T47D (cell line): ENCODE measurements at places on chromosomes 13 and 19.

GRCh38 chr19:7911508-7912143 lies 3.0 kb upstream of the TGFBR3L start:
- no peak for DNase-seq

DNA sequence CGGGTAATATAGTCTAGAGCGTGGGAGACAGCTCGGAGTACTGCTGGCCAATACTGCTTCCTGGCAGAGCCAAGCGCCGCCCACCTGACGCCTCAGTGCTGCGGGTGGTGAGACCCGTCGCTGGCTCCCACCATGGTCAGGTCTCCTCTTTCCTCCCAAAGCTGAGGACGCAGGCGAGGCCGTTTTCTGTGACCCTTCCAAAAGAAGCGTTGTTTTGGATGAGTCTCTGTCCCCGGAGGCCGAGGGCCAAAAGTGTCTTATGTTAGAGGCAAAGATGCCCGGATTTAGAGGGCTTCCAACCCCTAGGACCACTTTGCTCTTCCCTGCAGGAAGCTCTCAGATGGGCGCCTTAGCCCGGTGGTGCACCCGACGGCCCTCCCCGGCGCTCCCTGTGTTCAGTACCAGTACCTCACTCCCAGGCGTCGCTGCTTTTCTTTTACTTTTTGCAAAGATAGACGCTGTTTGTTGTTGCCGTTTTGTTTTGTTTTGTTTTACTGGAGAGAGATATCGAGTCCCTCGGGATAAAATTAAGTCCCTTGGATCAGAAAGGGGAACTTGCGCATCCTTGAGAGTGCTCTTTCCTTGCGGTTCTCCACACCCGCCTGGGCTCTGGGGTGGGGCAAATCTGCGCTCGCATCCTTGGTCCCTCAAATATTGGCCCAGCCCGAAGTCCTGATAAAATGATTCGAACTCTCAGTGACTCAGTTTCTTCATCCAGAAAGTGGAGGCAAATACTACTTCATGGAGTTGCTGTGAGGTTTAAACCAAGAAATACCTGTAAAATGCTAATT lies 7.0 kb downstream of the PDX1 start:
- no peak for DNase-seq

GRCh38 chr13:59970847-59971246 lies 192.9 kb downstream of the DIAPH3 start:
- no peak for DNase-seq

DNA sequence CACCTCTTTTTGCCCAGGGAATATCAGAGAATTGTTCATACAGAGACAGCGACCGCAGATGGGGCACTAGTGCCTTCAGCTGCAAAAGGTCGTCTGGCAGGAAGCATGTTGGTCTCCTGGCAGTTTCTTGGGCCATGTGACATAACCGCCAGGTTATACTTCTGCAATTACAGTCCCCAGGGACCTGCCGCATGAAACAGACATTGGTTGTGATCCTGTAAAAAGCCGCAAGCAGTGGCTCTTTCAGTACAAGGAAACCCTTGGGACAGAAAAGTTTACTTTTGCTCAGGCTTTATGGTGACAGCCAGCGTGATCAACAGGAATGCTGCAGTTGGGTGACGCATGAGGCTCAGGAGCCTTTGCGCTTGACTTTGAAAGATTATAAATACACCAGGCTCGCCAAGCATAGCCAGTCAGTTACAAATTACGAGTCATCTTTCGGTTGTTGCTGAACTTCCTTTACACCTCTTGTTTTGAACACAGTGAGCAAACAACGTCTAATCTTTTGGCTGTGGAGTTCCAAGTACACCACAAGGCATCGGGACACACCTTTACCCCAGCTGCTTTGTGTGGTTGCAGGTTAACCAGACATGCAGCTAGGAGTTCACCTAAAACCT lies 50.5 kb upstream of the UBE2L5 start:
- DNase-seq, result no peak

DNA sequence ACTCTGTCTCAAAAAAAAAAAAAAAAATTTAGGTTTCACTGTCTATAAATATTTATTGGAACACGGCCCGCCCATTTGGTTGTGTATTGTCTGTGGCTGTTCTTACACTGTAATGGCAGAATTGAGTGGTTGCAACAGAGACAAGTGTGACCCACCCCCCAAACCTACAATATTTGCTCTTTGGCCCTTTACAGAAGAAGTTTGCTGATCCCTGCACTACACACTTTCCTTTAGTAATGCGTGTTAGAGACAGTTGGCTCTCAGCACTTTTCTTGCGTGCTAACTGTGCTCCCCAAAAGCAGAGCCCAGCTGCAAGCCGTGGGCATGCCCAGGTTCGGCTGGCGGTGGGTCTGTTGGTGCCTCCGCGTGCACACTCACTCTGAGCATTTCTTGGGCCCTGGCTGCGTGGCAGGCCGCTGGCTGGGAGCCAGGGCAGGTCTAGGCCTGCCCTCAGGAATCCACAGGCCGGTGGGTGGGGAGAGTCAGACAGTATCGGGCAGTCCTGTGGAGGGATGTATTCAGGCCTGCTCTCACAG lies 72.6 kb downstream of the SIPA1L3 start:
- peak; percentile 87 for DNase-seq

DNA sequence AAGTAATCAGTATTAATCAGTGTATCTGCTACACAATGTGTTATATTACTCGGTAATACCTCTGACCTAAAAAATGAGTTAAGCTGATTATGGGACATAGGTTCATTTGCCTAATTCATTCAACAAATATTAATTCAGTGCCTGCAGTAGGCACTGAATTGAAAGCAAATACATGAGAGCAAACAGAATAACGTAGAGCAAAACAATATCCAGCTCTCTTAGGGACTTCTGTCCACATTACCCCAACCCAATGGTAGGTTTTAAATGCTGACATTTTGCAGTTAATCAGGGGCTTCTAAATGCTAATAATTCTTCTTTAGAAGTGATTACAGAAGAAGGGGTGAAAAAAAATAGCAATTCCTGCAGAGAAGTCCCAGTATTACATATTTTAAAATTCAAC lies 4.9 kb downstream of the RCBTB2 start:
- DNase-seq, result no peak

GRCh38 chr13:41273831-41274441 lies 10.6 kb upstream of the MTRF1 start:
- DNase-seq, result no peak

DNA sequence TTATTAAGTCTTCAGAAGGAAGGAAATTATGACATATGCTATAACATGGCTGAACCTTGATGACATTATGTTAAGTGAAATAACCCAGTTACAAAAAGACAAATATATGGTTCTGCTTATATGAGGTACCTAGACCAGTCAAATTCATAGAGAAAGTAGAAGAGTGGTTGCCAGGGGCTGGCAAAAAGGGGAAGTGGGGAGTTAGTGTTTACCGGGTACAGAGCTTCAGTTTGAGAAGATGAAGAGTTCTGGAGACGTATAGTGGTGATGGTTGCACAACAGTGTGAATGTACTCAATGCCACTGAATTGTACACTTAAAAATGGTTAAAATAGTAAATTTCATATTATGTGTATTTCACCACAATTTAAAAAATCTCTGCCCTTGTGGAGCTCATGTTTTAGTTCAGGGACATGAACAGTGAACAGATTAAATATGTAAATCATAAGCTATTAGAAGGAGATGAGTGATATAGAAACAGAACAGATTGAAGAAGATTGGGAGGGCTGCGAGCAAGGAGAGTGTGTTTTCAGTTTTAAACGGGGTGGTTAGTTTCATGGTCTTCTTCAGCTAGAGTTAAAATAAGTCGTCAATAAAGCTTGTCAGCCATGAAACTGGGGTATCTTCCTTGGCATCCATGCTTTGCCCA lies 355.2 kb downstream of the KCNRG start:
- DNase-seq, result no peak

- DNase-seq, result no peak
These were observed 151.0 kb downstream of the DPF1 start for GRCh38 chr19:38072776-38073750.

GRCh38 chr13:109802936-109803335 lies 16.6 kb upstream of the IRS2 start:
- DNase-seq, result no peak

GRCh38 chr19:1864480-1865171 lies 1.2 kb upstream of the KLF16 start:
- peak; percentile 72 for DNase-seq

GRCh38 chr13:105008604-105009003 lies 1526.9 kb downstream of the EFNB2 start:
- no peak for DNase-seq

GRCh38 chr19:44050740-44051649 lies 841 bp upstream of the ZNF223 start:
- DNase-seq, result no peak

- no peak for DNase-seq
These were observed 22.1 kb upstream of the GGACT start for GRCh38 chr13:100610391-100611347.

- no peak for DNase-seq
These were observed 23.8 kb upstream of the MEDAG start for GRCh38 chr13:30882026-30882850.

DNA sequence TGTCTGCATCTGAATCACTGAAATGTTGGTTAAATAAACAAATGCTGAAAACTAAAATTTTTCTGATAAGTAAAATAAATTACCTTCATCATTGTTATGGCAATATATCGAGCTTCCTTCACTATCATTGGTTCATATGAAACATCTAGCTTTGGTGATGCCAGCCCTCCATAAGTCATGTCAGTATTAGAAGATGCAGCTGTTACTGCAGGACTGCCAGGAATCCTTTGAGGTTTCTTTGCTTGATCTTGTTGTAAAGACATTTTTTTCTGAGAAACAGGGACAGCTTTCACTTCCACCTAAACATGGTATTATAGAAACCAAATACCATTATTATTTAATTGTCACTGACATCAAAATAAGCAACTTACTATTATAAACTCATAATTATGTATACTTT lies 123.7 kb upstream of the FBXL3 start:
- no peak for DNase-seq

DNA sequence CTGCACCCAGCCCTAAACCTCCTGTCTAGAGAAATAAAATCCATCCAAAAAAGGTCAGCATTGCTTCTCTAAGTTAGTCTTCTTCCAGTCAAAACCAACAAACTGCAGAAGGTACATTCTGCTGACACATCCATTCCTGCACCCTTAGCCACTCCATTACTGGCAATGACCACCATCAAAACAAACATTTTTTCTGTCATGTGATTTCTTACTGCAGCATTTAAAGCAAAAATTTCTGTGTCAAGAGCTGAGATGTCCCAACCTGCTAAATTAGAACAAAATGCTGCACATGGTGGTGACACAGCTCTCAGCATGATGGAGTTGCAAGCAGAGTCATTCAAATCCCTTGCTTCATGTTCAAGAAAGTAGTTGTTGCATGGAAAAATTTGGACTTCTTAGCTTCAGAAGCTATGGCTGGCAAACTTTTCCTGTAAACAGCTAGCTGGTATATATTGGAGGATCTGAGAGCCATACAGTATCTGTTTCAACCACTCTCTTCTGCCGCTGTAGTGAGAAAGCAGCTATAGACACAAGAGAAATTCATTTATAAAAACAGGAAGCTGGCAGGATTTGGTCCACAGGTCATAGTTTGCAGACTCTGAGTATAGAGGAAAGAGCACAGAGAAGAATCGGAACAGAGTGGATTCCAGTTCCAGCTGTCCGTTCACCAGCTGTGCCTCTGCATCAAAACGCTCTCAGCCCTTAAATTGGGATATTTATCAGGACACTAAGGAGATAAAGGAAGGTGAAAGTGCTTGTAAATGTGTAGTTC lies 17.4 kb downstream of the RUBCNL start:
- DNase-seq, result no peak

GRCh38 chr19:32038021-32038920 lies 307.1 kb upstream of the ZNF507 start:
- no peak for DNase-seq

DNA sequence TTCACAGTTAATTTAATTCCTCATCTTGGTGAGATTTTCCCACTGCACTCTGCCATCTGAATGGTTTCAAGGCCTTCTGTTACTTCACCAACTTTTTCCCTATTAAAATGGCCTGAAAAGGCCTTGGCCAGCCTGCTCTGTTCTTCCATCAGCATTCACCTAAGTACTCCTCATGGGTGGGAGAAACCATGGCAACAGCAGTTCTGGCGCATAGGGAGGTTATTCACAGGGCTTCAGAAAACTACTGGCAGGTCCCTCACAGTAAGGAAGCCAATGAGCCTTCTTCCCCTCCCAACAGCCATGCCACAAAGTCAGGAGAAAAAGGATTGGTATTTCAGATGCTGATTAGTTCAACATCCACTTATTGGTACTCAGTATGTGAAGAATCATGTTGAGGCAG lies 17.2 kb upstream of the GJB2 start:
- DNase-seq, result no peak

DNA sequence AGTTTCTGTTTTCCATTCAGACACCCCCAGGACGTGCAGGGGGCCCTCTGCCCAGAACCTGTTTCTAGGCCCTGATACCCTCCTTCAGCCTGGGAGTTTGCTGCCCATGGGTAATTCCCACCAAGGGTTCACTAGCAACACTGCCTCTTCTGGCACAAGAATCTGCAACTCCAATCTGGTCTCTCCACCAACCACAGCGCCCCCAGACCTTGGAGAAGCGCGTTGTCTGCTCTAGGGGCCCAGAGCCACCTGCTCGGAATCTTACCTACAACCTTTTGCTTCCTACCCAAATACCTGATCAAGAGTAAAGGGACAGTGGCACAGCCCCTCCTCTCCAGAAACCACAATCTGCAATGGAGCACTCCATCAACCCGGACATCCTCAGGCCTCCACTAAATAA lies 763 bp downstream of the ZNF180 start:
- DNase-seq, result no peak

DNA sequence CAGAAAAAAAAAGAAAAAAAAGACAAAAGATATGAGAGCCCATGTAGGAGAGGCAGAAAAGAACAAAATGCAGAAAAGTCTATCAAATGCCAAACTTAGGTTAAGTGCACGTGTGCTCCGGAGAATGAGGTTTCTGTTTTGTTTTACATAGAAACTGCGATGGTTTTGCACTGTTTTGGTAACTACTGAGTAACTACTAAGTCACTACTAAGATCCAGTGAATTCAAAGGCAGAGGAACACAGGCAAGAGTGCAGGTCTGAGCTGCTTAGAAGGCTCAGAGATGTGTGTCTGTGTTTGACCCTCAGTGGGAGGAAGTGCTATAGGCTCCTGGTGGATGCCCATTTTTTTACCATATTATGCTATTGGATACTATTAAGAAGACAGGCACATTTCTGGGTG lies 299.3 kb downstream of the NDFIP2 start:
- no peak for DNase-seq

GRCh38 chr19:50949861-50950260 lies 3.0 kb downstream of the KLK5 start:
- DNase-seq, result no peak

DNA sequence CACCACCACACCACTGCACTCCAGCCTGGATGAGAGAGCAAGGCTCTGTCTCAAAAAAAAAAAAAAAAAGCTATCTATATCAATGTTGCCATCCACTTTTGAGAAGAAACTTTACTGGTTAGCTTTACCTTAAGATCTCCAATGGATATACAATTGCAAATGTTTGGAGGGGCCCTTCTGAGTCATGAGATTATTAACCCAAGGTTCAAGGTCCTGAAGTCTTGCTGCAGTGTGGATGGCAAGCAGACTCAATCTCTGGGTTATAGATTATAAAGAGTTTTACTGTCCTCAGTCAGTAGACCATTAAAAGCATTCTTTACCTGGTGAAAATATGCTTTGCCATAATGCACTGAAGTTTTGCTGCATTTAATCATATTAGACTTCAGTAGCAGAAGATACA lies 3.7 kb upstream of the ZNF431 start:
- DNase-seq, result no peak
